Endodermal cell (in vitro differentiated cells): ENCODE measurements at places on chromosomes 3 and 15.

GRCh38 chr3:133460809-133461208, 61.0 kb downstream of the BFSP2 start:
- DNase-seq = no peak

DNA sequence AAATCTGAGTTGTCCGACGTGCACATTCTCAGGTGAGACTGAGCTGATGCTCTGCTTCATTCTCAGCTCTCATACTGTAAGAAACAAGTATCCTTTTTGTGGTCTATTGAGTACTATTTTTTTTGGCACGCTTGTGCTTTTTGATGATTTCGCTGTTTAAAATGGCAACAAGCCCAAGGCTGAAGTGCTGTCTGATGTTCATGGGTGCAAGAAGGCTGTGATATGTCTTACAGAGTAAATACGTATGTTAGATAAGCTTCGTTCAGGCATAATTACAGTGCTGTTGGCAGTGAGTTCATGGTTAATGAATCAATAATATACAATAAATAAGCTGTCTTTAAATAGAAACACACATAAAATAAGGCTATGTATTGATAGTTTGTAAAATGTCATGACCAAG, 27.2 kb downstream of the AQR start:
- no peak for DNase-seq

DNA sequence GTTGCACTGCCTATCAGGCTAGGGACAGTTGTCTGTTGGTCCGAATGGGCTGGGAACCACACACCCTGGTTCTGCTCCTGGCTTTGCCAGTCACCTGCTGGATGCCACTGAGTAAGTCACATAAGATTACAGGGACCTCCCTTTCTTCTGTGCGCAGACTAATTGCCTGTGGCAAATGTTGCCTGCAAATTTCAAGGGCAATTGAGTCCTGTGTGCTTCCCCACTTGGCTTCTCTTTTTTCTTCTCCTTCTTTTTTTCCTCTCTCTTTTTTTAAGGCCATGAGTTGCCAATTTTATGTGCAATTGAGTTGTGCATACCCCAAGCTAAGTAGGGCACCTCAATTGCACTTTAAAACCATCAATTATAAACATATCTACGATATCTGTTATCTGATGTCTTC, 963.4 kb downstream of the MCTP2 start:
- no peak for DNase-seq

DNA sequence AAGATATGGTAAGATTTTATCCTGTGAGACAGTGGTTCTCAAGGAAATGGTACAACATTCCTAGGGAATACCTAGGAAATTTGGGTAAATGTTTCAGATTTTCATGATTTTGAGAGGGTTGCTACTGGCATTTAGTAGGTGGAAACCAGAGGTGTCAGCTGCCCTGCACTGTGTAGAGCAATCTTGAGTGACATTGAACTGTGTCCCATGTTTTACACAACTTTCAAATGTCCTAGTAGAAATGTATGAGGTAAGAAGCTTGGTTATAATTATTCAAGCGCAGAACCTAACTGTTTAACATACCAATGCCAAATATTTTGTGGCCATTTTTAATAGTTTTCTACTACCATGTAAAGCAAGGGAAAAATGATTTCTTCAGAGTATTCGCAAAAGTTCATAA, 120.4 kb downstream of the GADL1 start:
- DNase-seq = no peak

DNA sequence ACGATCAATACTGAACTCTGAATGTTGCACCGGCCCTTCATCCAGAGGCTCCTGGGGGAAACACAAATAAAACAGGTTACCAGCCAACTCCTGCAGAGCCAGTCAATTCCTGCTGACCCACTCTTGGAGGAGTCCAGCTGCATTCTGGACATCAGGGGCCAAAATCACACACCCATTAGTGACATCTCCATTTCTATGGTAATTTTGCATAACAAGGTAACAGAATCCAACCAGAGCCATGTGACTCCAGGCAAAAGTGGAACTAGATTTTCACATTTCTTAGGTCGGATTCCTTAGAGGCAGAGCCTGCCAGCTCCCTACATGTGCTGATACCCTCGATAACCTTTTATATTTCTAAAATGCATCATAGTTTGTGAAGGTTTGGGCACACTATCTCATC, 119.2 kb upstream of the CTNNB1 start:
- DNase-seq = peak; percentile 32

- peak; percentile 81 for DNase-seq
These were observed at the start of gene HOMER2 for GRCh38 chr15:82952158-82953081. TSS of gene HOMER2 (minus strand) at chr15:82952720. CDS start at chr15:82952535, 185 bp downstream.

- DNase-seq = no peak
These were observed 83.5 kb downstream of the NUP210 start for GRCh38 chr3:13336592-13336991.

GRCh38 chr15:25737218-25737643, 125.9 kb downstream of the ATP10A start:
- no peak for DNase-seq

DNA sequence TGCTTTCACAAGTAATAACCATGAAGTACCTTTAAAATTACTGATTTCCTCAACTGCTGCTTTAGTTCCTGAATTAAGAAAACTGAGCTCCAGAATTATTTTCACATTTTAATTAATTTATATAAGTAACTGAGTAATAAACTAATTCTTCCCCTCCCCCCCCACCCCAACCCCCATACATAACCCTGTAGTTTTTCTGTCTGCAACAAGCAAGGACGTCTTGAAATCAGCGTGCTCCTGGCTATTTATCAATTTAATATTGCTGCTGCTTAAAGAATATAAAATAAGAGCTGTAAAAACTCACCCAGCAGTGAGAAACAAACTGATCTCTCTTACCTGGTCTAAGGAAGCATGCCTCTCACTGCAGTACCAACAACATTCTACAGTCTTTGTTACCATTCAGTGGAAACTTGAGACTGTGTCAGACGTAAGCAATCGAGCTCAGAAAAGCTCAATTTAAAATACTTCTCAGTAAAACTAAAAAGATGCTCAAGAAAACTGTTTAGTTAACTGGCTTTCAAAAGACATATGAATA, 121.0 kb downstream of the TFDP2 start:
- peak; percentile 63 for DNase-seq

DNA sequence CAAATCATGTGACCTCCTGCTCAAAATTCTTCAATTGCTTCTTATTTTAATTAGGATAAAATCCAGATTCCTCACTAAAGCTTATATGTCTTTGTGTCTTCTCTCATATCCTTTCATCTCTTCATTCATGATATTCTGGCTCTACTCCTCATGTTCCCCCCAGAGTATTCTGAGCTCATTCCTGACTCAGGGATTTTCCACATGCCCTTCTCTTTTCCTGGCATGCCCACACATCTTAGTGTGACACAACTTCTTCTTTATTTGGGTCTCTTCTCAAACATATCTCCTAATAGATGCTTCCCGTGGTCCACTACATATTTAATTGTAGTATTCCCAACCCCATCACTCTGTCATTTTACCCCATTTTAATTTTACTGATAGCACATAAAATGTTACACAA, 15.2 kb upstream of the MBNL1 start:
- DNase-seq = no peak

- no peak for DNase-seq
These were observed 27.0 kb downstream of the ADIPOQ start for GRCh38 chr3:186869253-186870100.

DNA sequence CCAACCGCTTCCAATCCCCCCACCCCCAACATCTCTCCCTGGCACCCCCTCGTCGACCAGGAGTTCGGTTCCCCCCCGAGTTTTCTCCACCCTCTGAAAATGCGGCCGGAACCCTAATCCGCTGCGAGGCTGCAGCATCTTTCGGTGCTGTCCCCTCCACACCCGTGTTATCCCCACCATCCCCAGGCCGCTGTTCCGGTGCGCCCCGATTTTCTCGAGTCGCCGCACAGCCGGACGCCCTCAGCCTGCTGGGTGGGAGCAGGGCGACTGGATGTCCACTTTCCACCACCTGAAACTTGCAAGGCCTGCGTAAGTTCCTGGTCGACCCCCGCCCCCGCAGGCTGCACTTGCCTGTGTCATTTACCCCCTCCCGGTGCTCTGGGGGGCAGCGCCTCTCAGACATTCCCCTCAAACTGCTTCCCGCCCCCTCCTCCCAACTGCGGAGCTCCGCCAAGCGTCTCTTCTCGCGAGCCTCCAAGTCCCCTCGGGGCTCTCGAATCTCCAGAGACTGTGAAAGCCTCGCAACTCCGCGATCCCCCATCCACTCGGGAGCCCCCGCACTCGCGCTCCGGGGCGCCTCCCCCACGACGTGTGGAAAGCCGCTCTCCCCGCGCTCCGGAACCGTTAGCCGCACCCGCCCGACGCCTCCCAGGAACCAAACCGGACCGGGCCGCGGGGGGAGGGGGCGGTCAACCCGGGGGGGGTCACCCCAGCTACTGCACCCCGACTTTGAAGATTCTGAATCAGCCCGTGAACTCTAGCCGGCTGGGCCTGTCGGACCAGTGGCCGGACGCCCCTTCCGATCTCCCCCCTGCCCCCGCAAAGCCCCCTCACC, 566 bp downstream of the ETV5 start:
- peak; percentile 87 for DNase-seq

DNA sequence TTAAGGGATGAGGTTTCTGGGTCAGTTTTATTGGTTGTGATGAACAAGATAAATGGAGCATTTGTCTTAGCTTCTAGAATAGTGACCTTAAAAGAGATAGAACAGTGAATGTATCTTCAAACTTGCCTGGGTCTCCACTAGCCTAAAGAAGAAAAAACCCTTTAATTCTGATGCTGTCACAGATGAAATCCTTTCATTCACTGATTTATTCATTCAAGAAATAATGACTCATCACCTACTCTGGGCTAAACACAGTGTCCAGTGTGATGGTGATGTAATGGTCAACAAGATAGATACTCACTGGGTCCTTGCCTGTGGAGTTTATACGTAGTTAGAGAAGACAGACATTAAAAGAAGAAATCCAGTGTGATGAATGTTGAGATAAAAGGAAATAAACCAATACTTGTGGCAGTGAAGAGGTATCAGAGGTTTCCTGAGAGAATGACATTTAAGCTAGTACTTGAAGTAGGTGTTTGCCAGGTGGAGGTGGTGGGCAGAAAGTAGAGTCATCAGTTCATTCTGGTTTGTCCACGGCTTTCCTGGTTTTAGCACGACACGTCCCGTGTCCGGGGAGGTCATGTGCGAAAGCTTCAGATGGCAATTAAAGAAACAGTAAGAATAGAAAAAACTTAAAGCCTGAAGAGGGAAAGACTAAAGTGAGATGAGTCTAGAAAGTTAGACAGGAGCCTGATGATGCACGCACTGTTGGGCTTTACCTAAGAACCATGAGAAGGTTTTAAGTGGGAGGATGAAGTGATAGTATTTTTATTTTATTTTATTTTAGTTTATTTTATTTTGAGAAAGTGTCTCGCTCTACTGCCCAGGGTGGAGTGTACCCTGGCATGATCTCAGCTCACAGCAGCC, 18.5 kb downstream of the PAK2 start:
- no peak for DNase-seq

DNA sequence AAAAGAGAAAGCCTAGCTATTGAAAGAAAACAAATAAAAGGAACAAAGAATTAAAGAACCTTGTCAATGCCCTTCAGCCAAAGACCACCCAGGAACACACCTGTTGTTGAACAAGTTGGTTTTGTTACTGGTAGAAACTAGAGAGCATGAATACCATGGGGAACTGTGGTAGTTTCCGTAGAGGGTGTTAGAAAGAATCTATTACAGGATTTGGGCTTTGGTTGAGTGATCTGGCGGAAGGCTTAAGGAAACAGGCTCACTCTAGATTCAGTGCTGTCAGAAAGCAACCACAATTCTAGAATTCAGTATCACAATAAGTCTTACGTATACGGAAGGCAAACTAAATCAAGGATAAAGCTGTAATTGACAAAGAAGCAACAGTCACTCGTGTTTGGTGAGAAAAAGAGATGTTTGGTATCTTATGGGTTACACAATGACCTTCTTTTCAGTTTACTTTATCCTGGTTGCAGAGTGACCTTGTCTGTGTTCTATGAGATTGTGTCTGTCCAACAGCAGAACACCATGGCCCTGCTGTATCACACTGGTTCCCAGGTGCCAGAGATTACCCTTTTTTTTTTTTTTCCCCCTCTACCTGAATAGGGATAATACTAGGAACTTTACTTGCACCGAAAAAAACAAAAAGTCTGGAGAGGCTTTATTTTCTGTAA, 265.9 kb downstream of the SHQ1 start:
- no peak for DNase-seq

DNA sequence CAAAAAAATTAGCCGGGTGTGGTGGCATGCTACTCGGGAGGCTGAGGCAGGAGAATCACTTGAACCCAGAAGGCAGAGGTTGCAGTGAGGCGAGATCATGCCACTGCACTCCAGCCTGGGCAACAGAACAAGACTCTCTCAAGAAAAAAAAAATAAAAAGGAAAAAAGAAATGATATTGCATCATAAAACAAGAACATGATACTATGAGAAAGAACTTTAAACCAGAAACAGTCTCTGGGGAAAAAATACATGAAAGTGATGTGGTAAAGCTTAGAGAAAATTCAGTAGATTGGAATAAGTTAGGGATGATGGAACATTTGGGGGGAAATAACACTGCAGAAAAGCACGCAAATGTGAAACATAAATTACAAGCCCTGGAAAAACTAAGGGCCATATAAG, 54.7 kb downstream of the CRYGS start:
- DNase-seq = no peak

- DNase-seq = no peak
These were observed 55.2 kb downstream of the CNTN3 start for GRCh38 chr3:74559261-74559660.

GRCh38 chr3:27166888-27167287, 202.3 kb downstream of the NEK10 start:
- no peak for DNase-seq

- no peak for DNase-seq
These were observed 273.5 kb upstream of the ADAMTS9 start for GRCh38 chr3:64961301-64961700.

- no peak for DNase-seq
These were observed 1.5 kb downstream of the NTRK3 start for GRCh38 chr15:88255087-88255483.
